ENCODE measurements at places on chromosomes 16 and 17.

- DNase-seq = no peak
Observed at GRCh38 chr17:10251212-10251948, 53.0 kb upstream of the GAS7 start.

- no peak for DNase-seq
Observed at GRCh38 chr17:296379-296778, 56.2 kb downstream of the RPH3AL start.

DNA sequence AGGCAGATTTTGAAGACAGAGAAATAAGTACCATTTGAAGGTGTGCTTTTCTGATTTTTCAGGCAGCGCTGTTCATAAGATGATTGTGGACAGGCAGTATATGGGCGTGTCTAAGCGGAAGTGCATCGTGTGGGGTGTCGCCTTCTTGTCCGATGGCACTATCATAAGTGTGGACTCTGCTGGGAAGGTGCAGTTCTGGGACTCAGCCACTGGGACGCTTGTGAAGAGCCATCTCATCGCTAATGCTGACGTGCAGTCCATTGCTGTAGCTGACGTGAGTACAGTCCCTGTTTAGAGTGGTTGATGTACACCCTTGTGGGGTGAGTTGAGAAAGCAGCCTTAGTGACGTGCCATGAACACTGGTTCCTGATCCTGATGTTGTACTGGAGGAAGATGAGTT is 10.7 kb downstream of the UTP4 start:
- no peak for DNase-seq

DNA sequence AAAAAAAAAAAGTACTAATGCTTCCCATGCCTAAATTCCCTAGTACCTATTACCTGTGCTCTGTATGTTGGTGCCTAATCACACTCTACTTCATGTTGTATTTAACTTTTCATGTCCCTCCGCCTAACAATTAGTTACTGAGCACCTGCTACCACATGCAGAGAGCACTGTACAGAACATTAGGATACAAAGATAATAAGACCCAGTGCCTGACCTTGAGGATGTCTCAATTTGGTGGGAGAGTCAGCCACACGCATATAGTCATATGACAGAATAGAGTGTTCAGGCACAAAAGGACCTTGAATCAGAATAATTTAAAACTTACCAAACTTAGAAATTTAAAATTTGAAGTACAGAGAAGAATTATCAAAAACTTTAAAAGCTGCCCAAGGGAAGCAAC is 42.1 kb downstream of the USP31 start:
- no peak for DNase-seq

- DNase-seq = no peak
Observed at GRCh38 chr17:64185101-64185500, 55.2 kb upstream of the ERN1 start.

DNA sequence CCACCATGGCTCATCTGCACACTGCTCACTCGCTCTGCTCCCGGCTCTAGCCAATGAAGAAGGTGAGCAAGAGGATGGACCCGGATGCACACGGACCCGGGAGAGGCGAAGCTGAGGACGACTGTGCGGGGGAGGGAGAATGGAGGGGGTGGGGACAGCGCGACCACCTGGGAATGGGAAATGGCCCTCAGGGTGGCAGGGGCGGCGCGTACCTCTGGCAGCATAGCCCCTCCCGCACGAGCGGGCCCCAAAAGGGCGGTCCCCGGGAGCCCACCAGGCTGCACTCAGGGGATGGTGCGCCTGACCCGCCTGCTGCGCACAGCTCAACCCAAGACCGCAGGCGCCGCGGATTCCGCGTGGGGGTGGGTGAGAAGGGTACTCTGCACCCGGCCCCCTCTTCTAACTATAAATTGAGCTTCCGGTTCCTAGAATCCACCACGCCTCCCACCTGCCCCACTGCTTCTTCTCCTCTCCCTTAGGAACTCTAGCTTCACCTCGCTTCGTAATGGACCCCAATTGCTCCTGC is 6.1 kb downstream of the MT1H start:
- no peak for DNase-seq

DNA sequence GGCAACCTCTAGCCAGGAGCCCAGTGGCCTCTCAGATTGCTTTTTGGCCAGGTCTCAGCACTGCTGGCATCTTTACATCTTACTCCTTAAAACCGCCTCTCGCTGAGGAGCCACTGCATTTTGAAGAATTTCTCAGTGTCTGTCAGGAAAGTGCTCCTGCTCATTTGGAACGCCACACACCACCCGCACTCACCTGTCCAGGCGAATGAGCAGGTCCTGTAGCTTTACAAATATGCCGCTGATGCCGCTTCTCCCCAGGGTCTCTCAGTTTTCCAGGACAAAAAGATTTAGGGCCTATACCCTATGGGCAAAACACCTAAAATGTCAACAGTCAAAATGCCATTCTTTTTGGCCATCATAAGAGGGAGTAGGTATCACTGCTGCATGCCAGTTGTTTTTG is 22.1 kb downstream of the CYB561 start:
- no peak for DNase-seq

DNA sequence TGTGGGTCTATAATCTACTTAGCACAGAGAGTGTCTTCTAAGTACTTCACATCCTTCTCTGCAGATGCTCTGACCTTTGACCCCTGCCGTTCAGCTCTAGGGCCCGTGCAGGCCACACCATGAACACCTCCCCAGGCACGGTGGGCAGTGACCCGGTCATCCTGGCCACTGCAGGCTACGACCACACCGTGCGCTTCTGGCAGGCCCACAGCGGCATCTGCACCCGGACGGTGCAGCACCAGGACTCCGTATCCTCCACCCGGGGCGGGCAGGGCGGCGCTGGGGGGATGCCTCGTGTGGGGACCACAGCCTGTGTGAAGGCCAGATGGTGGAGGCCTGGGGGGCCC is 686 bp downstream of the MLST8 start:
- no peak for DNase-seq

DNA sequence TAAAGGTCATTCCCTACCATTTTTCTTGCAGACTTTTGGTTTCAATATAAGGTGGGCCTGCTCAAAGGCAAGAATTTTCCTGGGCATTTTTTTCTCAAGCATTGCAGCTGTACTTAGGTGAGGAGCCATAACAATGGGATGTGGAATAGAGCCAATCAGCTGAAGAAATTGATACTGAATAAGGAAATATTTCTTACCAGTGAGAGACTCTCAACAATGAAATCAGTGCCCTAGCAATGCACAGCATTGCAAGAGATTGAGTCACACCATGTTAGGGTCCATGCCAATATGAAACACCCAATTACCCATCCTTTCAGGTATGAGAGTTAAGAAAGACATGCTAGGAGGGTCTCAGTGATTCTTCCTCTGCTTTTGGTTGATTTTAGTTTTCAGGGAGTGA is 237.6 kb downstream of the SOX9 start:
- DNase-seq = no peak

GRCh38 chr17:70230850-70231640 is 61.7 kb downstream of the KCNJ2 start:
- no peak for DNase-seq

- DNase-seq = no peak
Observed at GRCh38 chr16:73420244-73420643, 372.3 kb upstream of the ZFHX3 start.

GRCh38 chr17:63528183-63528582 is 5.0 kb downstream of the KCNH6 start:
- DNase-seq = no peak

GRCh38 chr17:34850023-34850422 is 111.2 kb downstream of the CCT6B start:
- no peak for DNase-seq

DNA sequence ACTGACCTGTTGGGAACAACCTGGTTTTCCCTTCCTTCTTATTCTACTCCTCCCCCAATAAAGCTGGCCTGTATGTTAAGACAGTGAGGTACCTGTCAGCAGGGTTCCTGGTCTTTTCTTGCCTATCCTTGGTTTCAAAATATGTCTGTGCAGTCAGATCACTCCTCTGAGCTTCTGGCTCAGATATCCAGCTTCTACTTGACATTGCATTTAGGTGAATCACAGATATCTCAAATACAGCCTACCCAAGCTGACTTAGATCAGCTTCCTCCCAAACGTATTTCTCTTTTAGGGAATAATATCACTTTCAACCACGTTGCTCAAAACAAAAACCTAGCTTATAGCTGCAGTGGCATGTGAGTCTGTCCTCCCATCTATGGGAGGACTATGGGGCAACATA is 48.7 kb downstream of the TEX14 start:
- DNase-seq = no peak

- no peak for DNase-seq
Observed at GRCh38 chr16:87744750-87745514, 20.9 kb downstream of the KLHDC4 start.

DNA sequence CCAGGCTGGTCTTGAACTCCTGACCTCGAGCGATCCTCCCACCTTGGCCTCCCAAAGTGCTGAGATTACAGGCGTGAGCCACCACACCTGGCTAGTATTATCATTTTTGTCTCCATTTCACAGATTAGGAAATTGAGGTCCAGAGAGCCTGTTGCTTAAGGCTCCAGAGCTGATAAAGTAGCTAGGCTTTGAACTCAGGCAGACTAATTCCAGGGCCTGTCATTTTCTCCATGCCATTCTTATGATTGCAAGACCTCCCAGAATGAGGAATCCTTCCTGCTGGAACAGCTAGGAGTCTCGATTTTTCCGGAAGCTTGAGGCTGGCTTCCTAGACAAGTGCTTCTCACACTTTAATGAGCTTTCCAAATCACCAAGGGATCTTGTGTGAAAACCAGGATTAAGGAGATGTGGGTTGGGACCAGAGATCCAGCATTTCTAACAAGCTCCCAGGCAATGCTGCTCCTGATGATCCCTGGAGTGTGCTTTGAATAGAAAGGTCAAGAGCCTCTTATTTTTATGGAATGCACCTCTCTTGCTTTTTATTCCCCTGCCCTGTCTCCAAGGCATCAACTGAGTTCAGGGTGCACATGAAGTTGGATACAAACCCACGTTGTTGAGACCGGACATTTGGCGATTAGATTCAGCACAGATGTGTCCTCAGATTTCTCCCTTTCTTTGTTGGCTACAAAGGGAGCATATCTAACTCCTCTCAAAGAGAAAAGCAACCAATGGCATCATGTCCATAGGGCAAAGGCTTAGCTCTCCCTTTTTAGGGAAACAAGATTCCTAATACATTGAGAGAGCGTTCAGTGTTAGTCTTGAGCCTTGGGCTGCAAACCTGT is 40.3 kb upstream of the FAM20A start:
- DNase-seq = no peak

DNA sequence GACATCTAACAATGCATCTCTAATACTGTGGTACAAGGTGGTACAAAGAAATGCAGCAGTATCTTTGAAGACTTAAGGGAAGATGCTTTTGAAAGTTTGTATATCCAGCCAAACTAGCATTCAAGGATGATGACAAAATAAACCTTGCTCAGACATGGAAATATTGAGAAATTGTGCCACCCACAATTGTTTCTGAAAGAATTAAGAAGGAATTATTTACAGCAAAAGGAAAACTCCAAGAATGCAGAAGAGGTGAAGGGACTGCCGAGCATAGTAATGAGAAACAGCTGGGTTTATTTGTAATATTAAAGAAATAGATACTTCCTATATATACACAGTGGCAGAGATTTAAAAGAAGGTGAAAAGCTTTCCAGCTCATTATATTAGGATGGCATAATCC is 29.5 kb downstream of the PMFBP1 start:
- DNase-seq = no peak

GRCh38 chr16:30122604-30123160 is 338 bp downstream of the MAPK3 start:
- DNase-seq = no peak
